Type B pancreatic cell (in vitro differentiated cells): ENCODE measurements at places on chromosomes 5 and 9. TPM values are rescaled to one million over a fixed set of nuclear protein-coding genes. Genes with fewer than 3 reads are reported as not detected.

- no peak for DNase-seq
Observed at GRCh38 chr9:27303219-27303618, 6.3 kb upstream of the EQTN start.

DNA sequence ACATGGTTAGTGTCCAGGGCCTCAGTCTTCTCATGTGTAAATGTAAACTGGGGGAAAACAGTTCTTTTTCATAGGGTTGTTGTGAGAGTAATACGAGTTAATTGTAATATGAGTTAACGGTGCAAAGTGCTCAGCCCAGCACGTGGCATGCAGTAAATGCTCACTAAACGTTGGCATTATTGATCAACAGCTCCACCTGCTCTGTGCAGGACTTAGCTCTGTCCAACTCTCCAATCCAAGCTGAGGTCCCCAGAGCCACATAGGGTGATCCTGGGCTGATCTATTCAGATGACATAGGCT is 28.3 kb downstream of the SPOCK1 start:
- no peak for DNase-seq

Gene SMIM33
- total RNA-seq: not detected in 2 replicates

Gene TMOD1
- 10.5 and 12.9 TPM in 2 replicates for total RNA-seq

Gene GARIN3
- total RNA-seq: not detected in 2 replicates
